ENCODE measurements at places on chromosomes 16 and 17.

- no peak for DNase-seq
Measured at GRCh38 chr17:72233986-72234385, 113.2 kb downstream of the SOX9 start.

- DNase-seq: no peak
Measured at GRCh38 chr16:83270640-83271039, 537.1 kb upstream of the HSBP1 start.

DNA sequence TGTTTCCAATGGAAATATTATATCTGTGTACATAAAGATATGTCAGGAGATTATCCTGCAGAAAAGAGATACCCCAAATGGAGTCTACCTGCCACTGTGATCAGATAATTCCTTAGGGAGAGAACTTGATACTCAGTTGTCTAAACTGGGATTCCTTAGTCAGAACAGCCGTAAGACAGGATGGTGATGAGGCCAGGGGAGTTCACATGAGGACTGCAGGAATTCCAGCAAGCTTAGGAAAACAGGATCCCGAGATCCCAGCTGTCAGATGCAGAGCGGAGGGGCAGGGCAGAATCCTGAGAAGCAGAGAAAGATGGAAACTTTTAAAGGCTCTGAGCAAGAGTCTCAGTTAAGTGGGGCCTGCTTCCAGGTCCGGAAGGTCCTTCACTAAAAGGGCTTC, 4.7 kb downstream of the KRABD2 start:
- no peak for DNase-seq

- no peak for DNase-seq
Measured at GRCh38 chr16:84096447-84097005, 20.2 kb downstream of the MBTPS1 start.

DNA sequence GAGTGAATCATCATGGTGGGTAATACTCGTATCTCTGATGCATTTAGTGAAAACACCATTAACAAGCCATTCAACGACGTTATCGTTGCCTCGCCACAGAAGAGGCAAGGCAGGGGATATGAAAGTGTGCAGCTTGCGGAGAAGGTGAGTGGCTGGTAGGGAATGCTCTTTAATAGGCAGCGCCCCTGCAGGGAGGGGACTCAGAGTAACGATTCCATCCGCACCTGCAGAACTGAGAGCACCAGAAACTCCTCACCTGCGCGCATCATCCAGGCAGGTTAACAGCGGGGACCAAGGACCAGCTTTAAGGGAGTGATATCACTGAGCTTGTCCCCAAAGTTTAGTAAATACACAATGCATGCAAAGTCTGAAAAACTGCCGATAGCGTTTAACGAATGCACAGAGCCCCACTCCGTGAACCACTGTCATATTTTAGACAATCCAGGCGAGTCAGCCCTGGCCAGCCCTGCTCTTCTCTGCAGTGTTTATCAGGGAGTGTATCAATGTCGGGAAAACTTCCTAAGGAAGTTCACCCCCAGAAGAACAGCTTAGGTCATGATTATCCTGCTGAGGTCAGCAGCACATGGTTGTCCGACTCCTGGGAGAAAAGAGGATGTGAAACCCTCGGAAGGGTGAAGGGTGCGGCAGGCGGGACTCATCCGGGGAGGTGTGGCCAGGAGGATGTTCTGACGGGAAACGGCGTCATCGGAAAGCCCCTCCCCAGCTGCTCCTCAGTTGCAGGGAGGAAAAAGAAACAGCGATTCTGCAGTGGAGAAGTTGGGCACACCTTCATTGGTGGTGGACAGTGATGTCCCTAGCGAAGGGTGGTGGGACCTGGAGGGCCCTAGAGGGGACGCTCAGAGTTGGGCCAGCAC, 68.5 kb upstream of the DNAH17 start:
- no peak for DNase-seq

DNA sequence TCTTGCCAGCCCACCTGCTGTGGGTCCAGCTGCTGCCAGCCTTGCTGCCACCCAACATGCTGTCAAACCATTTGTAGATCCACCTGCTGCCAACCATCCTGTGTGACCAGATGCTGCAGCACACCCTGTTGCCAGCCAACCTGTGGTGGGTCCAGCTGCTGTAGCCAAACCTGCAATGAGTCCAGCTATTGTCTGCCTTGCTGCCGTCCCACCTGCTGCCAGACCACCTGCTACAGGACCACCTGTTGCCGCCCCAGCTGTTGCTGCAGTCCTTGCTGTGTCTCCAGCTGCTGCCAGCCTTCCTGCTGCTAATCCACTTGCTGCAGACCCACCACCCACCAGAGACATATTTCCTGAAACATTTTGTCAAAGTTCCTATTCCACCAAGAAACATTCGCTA, 641 bp downstream of the KRTAP9-1 start:
- no peak for DNase-seq
